ENCODE measurements at places on chromosomes 5 and 9. TPM values are rescaled to one million over a fixed set of nuclear protein-coding genes. Genes with fewer than 3 reads are reported as not detected.

RNF224 gene
- 1.4 TPM for polyA plus RNA-seq

KIF27 gene
- 9.5 TPM for polyA plus RNA-seq

DOCK2 gene
- 8.6 TPM for polyA plus RNA-seq

PRDM9 gene
- polyA plus RNA-seq: not detected

KIF24 gene
- polyA plus RNA-seq: 23.3 TPM

TGFBI gene
- 168 TPM for polyA plus RNA-seq

TMC1 gene
- polyA plus RNA-seq: 0.37 TPM

GARIN3 gene
- polyA plus RNA-seq: not detected

FAM114A2 gene
- 15.2 TPM for polyA plus RNA-seq

SOHLH1 gene
- polyA plus RNA-seq: 0.24 TPM

IL7R gene
- 1.4 TPM for polyA plus RNA-seq

PCDHB7 gene
- 3.4 TPM for polyA plus RNA-seq

NR2F1 gene
- 12.2 TPM for polyA plus RNA-seq

CSF2 gene
- polyA plus RNA-seq: not detected

CDO1 gene
- polyA plus RNA-seq: 32.2 TPM

IFNE gene
- not detected for polyA plus RNA-seq

WDR55 gene
- polyA plus RNA-seq: 11.6 TPM

ACTL7A gene
- polyA plus RNA-seq: not detected

SRA1 gene
- polyA plus RNA-seq: 27.5 TPM

CNTFR gene
- 78.0 TPM for polyA plus RNA-seq

ZCCHC7 gene
- 13.0 TPM for polyA plus RNA-seq

RELL2 gene
- polyA plus RNA-seq: 0.19 TPM

GABRP gene
- 1.3 TPM for polyA plus RNA-seq

INSL6 gene
- polyA plus RNA-seq: 0.17 TPM
